ENCODE measurements at places on chromosomes 7 and 10.

- DNase-seq = no peak
These were observed 107.2 kb upstream of the LYZL2 start for GRCh38 chr10:30736685-30737232.

DNA sequence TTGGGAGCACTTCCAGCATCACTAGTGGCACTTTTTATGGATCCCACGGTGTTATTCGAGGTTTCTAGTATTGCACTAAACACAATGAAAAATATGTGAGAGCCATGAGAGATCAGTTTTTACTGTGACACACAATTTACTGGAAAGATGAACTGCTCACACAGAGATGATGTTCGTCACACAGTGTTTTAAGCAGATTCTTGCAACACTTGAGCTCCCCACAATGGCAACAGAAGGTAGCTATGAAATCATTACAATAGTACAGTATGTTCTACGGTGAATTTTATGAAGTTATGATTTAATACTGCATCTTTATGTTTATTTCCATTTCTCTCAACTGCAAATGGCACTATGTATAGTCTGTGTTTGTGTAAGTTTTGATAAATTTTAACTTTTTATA lies 27.4 kb upstream of the ENTPD1 start:
- peak; percentile 15 for DNase-seq

DNA sequence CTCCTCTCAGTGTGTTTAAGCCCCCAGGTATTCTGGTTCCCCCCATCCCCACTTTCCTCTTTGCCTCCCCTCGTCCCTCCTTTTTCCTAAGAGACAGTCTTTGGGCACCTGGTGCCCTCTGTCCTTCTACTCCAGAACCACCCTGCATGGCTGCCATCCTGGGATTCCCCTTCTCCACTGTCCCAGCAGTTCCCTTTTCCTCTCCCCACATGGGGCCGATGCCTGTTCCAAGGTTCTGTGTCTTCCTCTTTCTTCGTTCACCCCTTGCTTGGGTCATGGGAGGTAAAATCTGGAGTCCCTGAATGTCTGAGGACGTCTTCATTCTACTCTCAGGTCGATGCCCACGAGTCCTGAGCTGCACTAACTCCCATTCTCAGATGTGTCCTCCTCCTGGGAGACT lies 120.8 kb downstream of the TAX1BP1 start:
- DNase-seq = no peak

DNA sequence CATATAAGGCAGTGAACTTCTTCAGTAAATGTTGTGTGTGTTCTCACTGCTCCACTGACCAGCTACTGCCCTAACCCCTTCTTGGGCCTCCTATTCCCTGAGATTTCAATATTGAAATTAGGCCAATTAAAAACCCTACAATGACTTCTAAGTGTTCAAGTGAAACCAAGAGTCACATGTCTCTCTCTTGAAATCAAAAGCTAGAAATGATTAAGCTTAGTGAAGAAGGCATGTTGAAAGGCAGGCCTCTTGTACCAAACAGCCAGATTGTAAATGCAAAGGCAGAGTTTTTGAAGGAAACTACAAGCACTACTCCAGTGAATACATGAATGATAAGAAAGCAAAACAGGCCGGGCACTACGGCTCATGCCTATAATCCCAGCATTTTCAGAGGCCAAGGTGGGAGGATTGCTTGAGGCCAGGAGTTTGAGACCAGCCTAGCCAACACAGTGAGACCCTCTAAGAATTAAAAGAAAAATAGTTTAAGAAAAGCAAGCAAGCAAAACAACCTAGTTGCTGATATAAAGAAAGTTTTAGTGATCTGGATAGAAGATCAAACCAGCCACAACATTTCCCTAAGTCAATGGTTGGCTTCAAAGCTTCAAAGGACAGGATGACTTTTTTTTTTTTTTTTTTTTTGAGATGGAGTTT lies 22.3 kb downstream of the BRAF start:
- DNase-seq = no peak

DNA sequence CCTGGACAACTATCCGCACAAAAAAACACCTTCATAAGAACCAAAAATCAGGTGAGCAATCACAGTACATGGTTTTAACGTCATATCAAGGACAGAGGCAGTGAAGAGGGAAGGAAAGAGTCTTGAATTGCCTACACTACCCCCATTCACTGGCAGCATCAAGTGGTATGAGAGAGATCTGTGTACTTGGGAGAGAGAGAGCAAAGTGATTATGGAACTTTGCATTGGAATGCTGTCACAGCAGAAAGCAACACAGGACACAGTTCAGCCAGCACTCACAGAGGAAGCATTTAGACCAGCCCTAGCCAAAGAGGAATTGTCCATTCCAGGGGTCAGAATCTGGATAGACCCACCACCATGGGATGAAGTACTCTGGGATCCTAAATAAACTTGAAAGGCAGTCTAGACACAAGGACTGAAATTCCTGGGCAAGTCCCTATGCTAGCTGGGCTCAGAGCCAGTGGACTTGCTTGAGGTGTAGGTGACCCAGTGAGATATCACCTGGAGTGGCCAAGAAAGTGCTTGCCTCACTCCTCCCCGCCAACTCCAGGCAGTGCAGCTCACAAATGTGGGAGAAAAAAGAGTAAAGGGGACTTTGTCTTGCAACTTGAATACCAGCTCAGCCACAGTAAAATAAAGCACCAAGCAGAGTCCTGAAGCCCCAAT lies 30.5 kb upstream of the SFTPD start:
- DNase-seq = no peak

- peak; percentile 74 for DNase-seq
These were observed 9.6 kb downstream of the CUL1 start for GRCh38 chr7:148708026-148708885.

Data from erythroblast (primary cell).